Activated T-cell treated with anti-CD3 and anti-CD28 coated beads for 4 hours (primary cell): ENCODE measurements at places on chromosomes 7 and 10.

DNA sequence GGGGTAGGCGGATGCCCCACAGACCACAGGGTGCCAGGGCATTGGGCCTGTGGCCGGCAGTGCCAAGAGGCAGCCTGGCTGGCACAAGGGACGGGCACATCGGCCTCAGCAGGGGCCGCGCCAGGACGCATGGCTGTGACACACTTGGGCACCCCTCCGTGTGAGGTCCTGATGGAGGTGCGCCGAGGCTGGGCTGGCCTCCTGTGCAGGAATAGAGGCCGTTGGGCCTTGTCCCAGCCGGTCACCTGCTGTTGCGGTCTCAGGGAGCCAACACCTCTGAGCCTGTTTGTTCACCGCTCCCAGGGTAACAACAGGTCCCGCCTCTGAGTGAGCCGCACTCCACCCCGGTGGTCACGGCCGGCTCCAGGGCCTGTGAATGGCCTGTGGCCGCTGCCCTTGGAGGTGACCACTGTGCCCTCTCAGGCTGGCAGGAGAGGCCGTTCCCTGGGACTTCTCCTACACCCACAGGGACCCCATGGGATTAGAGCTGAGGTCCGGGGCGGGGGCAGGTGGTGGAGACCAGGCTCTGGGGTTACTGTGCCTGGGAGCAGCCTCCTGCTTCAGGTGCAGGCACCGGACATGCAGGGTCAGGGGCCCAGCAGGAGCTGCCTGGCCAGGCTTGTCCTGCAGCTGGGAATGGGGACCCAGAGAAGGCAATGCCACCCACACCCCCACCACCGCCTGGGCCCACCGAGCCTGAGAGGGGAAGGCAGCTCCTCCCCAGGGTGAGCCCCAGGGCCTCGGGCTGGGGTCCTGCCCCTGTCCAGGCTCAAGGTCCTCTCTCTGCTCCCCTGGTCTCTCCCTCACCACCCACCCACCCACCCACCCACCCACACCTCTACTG, 12.0 kb downstream of the PWWP2B start:
- DNase-seq = no peak

DNA sequence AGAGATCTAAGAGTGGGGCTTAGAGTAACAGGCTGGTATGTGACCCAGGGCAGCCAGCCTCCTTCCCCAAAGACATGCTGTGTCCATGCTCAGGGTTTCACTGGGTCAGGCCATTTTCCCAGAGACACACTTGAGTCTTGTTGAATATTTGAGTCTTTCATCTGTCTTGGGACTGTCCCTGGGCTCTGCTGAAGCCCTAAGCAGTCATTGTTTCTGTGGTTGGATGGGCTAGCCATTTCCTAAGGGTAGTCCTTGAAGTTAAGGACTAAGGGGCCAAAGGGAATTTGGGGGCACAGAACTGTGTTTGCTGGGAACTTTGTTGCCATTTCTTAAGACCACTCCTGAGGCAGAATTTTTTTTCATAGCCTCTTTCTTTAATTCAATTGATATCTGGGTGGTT, 98.4 kb upstream of the SAMD8 start:
- no peak for DNase-seq

DNA sequence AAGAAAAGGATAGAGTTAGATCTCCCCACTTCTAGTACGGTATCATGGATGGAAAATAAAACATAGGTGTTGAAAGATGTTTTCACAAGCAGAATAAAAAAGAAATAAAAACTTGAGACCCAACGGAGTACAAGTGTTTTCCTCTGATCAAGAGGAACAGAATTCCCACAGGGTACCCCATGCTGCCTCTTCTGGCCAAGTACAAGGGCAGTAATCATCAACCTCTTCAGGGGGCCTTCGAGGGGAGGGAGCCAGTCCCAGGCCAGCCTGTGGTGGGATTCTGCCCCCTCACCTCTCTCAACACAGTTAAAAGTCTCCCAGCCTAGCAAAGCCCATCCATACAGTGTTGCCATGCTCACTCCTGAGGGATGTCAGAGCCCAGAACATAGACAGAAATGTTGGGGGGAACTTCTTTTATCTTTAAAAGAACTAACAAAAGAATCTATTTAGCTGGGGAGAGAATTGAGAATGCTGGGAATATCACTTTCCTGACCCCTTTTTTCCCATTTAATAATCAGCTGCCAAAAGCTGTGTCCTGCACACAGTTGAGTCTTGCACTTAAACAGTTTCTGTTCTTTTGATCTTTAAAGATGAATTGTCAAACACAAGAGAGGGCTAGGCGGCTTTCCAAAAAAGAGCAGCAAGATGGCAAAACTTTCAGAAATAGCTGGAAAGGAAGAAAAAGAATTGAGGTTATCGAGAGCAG, 101.7 kb downstream of the PTN start:
- DNase-seq = no peak

DNA sequence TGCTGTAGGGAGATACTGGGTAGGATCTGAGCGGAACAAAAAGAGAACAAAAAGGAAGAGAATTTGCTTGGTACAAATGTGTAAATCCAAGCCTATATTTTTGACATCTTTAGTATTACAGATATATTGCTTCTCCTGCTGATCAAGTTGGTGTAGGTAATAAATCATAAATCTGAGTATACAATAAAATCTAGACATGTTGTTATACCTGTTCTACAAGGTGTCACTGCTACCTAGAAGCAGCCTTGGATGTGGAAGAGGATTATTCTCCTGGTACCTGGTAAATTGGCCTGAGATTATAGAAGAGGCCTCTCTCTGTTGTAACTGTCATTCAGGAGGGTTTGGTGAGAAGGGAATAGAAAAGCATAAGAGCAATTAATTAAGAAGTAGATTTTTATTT, 89.9 kb upstream of the LSM8 start:
- DNase-seq = no peak

DNA sequence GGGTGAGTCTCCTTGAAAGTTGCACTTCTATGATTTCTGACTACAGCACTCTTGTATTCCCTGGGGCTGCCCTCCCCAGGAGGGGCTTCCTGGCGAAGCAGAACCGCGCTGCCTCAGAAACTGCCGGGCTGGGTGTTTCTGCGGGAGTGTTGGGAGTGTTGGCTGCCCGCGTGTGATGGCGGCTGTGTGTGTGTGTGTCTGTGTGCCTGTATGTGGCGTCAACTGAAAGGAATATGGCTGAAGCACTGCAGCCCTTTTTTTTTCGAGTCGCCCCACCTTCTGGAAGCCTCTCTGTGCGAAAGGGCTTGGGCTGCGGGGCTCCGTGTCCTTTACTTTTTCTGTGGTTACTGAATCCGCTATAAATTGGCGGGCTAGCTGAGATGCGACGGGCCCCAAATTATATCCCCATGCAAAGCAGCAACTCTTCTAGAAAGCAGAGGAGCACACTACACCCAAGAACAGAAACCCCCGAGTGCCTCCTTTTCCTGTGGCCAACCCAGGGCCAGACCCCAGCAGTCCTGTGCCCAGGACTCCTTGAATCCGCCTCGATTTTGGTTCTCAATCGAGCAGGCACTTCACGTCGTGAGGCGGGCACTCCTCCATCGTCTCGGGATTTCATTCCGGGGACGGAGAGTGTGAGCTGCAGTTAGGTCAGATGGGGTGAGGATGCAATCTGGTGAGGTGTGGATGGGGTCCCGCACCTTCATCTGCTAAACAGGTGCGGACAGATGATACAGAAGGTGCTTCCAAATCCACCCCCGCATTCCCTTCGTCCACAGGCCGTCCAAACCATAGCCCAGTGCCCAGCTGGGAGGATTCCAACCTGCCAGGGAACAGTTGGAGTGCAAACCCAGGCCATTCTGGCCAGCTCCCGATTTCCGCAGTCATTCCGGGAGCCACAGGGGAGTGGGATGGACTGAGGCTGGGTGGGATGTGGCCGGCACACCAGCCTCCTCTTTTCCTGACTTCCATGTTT, 22.5 kb upstream of the ZNF273 start:
- DNase-seq = no peak

DNA sequence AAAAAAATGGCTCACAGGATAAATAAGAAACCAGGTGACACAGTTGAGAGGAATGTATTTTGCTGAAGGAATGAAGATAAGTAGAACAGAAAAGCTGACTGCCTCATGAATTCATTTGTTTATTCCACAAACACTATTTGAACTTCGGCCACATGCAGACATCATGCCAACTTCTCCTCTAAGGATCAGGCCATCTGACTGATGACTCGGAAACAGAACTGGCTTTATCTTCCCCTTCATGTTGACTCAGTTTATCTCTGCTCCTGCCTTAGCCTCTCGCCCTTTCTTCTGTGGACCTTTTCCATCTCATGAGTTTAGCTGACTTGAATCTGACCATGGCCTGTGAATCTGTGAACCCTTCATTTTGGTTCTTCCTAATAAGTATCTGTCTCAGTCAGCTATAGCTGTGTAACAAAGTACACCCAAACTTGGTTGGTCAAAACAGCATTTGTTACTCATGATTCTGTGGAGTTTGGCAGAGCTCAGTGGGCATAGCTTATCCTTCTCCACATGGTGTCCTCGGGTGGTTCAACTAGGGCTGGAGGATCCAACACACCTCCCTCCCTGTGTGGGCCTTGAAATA, 44.0 kb upstream of the GRID1 start:
- no peak for DNase-seq

- DNase-seq = no peak
These were observed 123.6 kb downstream of the PRLHR start for GRCh38 chr10:118471863-118472262.

GRCh38 chr7:102321351-102322201, 34.7 kb downstream of the SPDYE6 start:
- no peak for DNase-seq

DNA sequence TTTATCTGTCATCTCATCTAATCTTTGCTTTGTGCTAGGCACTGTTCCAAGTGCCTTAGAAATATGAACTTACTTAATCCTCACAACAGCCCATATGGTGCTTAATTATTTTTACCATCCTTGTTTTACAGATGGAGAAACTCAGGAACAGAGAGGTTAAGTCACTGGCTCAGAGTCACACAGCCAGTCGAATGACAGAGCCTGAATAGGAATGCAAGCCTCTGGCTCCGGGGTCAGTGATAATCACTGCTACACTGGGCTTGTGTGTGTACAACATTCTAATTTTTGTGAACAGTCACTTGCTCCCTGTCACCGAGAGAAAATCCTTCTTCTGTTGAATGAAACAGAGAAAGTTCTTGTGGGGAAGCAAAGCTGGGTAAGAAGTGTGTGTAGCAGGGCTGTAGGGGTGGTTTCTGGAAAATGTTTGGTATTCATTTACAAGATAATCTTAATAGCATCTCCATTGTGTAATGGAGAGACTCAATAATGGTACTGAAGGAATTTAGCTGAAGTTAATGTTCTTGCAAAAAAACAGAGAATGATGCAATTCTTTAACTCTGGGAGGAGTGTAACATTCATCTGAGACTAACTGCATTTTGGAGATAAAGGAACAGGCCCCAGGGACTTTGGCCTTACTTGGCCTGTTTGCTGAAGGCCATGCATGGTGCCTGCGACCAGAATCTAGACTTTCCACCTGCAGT, 290.6 kb downstream of the FRMD4A start:
- DNase-seq = no peak

DNA sequence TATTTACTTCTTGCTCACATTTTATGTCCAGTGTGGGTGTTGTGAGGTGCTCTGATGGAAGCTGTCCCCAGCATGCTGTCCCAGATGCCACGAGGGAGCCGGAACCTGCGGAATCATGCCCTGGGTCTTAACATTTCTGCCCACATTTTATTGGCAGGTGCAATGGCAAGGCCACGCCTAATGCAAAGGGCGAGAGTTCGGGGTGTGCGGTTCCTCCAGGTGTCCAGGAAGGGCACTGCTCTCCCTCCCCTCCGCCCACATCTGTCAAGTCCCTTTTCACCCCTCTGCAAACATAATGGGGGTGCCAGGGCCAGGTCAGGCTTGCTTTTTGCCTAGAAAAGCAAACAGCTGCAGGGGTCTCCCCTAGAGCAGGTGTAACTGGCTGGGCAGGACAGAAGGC, 16.4 kb downstream of the PDAP1 start:
- no peak for DNase-seq

DNA sequence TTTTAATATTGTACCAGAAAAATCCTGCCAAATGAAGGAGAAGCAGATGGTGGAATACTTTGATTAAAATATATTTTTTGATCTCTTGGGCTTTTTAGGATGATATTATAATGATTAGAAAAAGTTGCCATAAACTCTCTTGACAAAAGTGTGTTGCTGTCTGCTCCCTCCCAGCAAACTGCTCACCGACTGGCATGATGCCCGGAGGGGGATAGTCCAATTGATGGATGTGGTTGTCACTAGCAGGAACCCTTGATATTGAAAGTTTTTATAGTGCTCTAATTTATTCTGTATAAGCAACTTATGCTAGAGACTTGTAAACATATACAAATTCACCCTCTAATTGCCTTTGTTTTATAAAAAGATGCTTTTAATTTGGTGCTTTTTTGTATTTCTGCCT, 114.0 kb downstream of the DNAH11 start:
- no peak for DNase-seq

DNA sequence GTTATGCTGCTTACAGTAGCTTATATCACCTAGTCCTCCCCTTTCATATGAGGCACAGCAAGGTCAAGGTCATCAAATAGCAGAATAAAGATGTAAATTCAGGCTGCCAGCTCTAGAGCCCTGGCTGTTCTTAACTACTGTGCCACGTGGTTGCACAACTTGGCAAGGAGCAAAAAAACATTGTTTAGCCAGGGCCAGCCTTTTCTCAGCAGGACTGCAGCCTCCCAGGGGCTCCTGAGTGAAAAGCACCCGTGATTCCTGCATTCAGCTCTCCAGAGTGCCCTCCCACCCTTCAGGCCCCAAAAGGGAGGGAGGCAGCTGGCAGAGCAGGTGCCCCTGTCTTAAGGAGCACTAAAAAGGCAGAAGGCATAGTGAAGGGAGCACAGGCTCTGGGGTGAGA, 31.8 kb upstream of the TM9SF3 start:
- DNase-seq = no peak

GRCh38 chr7:105532709-105533460, 884 bp downstream of the RINT1 start:
- no peak for DNase-seq

DNA sequence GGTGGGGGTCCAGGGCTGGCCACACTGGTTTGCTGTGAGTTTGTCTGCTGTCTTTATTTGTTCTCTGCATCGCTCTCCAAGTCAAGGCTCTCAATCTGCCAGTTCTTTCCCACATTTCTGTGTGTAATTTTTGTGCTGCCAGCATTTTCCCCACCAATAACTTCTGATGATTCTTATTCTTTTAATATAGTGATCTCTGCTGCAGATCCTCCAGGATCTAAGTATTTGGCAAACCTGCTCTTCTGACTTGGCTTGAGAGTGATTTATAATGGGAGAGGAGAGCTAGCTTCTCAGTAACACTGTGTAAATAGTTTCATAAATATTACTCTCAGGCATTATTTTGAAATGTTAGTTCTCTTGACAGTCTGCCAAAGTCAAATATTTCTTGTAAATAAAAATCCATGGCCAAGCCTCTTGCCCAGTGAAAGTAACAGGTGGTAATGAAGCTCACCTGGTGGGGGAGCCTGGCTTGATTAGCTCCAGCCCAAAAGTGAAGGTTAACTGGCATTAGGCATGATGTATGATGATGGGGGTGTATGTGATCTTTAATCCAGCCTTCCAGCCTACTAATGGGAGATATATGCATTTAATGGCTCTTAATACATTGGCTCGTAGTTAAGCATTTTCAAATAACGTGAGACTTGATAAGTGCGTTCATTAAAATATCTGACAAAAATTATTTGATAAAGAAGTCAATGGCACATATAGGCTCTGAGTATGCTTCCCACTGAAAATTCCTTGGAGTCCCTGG, 1055.9 kb downstream of the KCNMA1 start:
- no peak for DNase-seq
